Thoracic aorta (tissue), 2 donors: ENCODE measurements at places on chromosomes 2 and 18. TPM values are rescaled to one million over a fixed set of nuclear protein-coding genes. Genes with fewer than 3 reads are reported as not detected.

Gene RGPD3
- total RNA-seq, result 0.27 TPM

GRCh38 chr2:195411219-195411687, 245.8 kb upstream of the SLC39A10 start:
- no peak overlapping the region for H3K27ac ChIP-seq
- no peak overlapping the region for H3K4me3 ChIP-seq
- H3K36me3 ChIP-seq, result no peaks in the 10 kb centered on the region
- no peaks in the 10 kb centered on the region for H3K27me3 ChIP-seq
- no peaks in the 10 kb centered on the region for H3K4me1 ChIP-seq

GRCh38 chr2:34401186-34401585, 802.1 kb upstream of the FAM98A start:
- no peaks in the 10 kb centered on the region for H3K4me1 ChIP-seq
- H3K4me3 ChIP-seq, result no peak overlapping the region
- no peaks in the 10 kb centered on the region for H3K27me3 ChIP-seq
- H3K36me3 ChIP-seq, result no peaks in the 10 kb centered on the region

- no peak overlapping the region for H3K27ac ChIP-seq
- no peaks in the 10 kb centered on the region for H3K4me1 ChIP-seq
- H3K36me3 ChIP-seq, result no peaks in the 10 kb centered on the region
- DNase-seq, result no peak
- H3K27me3 ChIP-seq, result no peaks in the 10 kb centered on the region
- no peak overlapping the region for H3K4me3 ChIP-seq
Observed at GRCh38 chr2:146734821-146735190, 1110.0 kb upstream of the ACVR2A start.

- no peak overlapping the region for H3K4me3 ChIP-seq
- no peaks in the 10 kb centered on the region for H3K27me3 ChIP-seq
- no peaks in the 10 kb centered on the region for H3K36me3 ChIP-seq
- no peak overlapping the region for H3K27ac ChIP-seq
- no peaks in the 10 kb centered on the region for H3K4me1 ChIP-seq
Observed at GRCh38 chr2:214075456-214075855, 335.4 kb upstream of the VWC2L start.

Gene RNF149
- 106 TPM for total RNA-seq

Gene MAP3K19
- not detected for total RNA-seq
